Esophagus squamous epithelium (tissue), 5 donors: ENCODE measurements at places on chromosomes 5 and 9.

DNA sequence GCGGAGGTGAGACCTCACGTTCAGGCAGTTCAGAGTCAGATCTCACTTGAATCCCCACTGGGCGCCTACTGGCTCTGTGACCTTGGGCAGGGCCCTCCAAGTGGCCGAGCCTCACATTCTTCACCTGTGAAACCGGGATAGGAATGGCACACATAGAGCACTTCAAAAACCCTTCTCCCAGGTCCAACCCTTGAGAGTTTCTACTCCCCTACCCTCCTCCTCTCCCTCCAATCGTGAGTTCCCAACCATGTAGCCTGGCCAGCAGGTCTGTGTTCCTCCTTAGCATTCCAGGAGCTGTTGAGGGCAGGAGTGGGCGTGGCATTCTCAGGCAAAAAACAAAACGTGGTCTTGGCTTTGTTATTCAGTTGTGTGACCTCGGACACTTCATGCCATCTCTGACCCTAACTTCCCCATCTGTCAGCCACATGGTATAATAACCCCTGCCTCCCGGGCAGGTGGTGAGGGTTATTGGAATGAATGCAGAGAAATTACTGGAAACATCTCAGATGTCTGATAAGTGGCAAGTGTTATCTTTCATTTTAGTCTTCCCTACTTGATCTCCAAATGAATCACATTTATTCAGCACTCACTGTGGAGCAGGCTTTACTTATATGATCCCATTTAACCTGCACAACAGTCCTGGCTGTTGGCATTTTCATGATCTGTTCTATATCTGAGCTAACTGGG is 112.8 kb upstream of the BOD1 start:
- DNase-seq, result no peak

DNA sequence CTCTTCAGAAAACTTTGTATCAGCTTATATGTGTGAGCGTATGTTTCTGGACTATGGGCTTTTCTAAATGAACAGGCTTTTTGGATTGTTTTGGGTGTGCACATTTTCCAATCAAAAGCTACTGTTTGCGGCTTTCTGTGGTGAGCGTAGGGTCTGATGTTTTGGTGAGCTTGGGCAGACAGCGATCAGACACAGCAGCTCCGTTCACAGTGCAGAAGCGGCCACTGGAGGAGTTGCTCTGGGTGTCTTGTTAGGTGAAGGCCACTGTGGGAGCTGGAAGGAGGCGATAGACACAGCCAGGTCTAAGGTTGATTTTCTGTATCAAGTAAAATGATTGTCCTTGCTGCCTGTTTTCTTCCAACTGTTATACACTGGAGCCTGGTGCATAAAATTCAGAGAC is 11.1 kb downstream of the PRRC2B start:
- no peak for DNase-seq

DNA sequence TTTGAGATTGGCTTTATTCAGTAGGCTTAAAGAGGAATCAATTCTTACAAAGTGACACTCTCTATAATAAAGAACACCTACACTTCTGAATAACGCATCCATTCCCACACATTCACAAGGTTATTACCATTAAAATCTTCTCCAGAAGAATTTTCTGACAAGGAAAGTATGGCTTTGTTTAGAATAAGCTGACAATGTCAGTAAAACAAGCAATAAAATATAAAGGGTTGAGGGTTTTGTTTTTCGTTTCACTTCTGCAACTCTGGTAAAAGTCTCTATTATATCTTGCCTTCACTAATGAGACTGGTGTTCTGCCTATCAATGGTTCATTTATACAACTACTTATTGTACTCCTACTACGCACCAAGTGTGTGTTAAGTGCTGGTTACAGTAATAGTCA is 169.7 kb downstream of the NFIB start:
- no peak for DNase-seq

GRCh38 chr5:126023994-126024441 is 399.2 kb upstream of the GRAMD2B start:
- DNase-seq, result no peak

DNA sequence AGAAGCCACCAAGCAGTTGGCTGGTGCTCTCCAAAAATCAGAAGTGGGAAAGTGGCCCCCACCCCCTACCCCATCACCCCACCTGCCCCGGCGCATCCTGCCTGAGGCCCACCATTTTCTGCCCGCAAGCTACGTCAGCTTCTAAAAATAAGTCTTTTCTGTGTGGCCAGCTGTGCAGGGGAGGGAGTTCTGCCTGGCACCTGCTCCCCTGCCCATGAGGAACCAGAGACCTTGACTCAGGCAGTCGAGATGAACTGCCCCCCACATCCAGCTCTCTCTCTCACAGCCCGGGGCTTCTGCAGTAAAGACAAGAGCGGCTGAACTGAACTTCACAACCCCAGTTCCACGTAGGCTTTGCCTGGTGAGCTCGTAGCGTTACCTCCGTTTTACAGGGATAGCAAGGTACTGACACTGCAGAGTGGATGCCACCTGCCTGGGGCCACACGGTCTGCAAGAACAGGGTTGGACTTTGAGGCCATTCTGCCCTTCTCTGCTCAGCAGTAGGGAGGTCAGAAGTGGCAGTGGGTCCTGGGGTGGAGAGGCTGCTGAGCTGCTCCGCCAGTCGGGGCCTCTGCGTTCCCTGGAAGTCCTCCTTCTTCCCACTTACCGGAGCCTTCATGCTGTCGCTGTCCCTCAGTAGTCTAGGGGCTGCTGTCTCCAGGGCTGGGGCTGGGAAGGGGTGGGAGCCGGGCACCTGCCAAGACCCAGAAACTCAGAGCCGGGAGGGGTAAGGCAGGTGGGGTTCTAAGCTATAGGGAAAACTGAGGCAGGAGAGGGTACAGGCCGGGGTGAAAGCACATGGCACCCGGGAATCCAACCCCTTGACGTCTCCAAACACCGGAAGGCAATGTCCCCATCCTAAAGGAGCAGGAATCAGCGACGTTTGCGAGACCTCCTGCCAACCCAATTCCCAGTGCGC is 781 bp downstream of the ST6GALNAC4 start:
- no peak for DNase-seq

DNA sequence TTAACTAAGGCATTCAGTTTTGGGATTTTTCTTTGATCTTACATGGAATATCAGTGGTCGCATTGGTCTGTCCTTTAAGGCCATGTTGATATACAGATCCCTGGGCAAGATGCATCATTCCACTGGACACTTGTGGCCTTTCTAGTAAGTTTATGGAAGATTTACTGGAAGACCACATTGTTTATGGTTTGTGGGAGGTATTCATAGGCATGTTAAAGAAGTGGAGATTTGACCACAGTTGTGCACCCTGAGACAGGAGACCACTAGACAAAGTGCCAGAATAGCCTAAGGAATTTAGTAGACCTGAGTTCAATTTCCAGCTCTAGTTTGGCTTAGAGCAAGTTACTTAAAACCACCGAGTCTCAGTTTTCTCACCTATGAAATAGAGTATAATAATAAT is 383.1 kb upstream of the PAPPA start:
- DNase-seq, result no peak

DNA sequence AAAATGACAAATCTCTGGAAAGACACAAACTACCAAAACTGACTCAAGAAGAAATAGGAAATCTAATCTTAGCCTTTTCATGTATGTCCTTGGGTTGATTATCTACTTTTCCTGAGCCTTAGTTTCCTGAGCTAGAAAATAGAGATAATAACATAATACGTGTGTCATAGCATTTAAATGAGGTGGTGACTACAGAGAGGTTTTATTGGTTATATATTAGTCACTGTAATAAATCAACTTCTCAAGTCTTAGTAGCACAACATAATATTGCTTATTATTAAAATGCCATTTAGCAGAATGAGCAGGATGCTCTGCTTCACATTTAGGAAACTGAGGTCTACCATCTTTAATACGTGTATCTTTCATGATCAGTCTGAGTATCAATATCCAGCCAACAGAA is 7.1 kb upstream of the PJA2 start:
- no peak for DNase-seq

DNA sequence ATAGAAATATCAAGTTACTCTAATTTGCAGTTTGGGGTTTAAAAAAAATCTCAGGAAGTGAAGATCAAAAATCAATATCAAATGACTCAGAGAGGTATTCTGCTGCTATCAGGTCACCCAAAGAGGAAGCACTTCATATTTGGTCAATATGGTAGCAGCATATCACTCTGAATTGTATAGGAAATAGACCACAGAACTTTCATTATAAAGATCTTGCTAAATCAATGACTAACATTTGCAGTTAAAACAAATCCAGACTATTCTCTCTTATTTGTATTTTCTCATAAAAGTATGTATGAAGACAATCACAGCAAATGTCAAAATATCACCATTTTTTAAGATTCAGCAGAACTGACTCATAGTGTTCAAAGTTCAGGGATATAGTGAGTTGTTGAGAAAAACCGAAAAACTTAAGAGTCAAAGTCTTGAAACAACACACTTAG is 105.8 kb upstream of the PCSK1 start:
- DNase-seq, result no peak

- DNase-seq, result no peak
Measured at GRCh38 chr5:15013654-15014463, 142.3 kb upstream of the ANKH start.

- no peak for DNase-seq
Measured at GRCh38 chr9:110952540-110952859, 85.8 kb downstream of the LPAR1 start.

DNA sequence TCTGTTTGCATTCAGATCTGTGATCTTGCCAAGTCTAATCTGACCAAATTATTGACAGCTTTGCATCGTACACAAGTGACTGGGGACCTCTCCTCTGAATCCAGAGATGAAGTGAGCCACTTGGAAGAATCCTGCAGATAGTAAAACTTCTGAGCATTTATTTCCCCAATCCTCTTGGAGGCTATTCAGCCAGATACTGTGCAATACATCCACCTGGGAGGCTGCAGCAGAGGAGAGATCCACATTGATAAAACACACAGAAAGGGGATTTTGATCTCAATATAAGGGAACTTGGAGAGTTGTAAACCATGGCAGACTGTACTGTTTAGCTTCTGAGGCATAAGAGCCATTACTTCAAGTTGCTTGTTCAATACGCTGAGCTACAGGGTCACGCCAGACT is 654.6 kb downstream of the MTRR start:
- DNase-seq, result no peak

GRCh38 chr5:171796436-171796835 is 10.8 kb downstream of the SMIM23 start:
- DNase-seq, result no peak

DNA sequence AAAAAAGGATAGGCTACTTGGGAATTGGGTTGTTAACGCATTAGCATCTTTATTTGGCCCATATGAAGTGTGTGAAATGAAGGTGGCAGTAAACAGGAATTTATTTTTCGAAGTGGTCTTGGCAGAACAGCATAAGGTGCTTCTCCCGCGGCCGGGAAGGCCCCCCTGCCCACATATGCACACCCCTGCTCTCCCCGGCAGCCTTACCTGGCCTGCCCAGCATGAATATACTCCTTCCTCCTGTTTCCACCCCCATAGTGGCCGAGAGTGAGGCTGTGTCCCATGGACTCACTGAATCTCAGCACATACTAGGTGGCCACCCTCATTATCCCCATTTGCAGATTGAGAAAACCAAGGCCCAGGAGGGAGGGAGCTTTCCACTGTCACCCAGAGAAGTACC is 54.0 kb upstream of the OLFM1 start:
- no peak for DNase-seq

DNA sequence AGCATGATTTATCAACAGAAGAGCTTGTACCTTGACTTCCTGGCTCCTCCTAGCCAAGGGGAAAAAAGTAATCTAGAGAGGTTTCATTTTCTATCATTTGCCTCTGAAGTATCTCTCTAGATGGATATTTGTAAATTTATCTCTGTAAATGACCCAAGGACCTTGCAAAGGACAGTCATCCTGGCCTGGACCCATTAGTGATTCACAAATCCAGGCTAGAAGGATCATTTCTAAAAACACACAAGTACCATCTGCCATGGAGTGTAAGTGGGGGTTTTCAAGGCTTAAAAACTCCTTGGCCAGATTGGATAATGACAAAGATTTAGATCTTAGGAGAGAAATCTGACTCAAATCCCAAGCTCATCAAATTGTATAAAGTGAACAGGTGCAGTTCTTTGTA is 8.1 kb downstream of the TTC23L start:
- DNase-seq, result no peak

GRCh38 chr9:133368249-133368881 is 7.5 kb downstream of the SURF4 start:
- no peak for DNase-seq

- no peak for DNase-seq
Measured at GRCh38 chr5:1893754-1894153, 11.0 kb upstream of the IRX4 start.

GRCh38 chr5:36787365-36788093 is 89.0 kb upstream of the NIPBL start:
- no peak for DNase-seq

GRCh38 chr5:133140311-133140710 is 88.5 kb downstream of the HSPA4 start:
- DNase-seq, result no peak

DNA sequence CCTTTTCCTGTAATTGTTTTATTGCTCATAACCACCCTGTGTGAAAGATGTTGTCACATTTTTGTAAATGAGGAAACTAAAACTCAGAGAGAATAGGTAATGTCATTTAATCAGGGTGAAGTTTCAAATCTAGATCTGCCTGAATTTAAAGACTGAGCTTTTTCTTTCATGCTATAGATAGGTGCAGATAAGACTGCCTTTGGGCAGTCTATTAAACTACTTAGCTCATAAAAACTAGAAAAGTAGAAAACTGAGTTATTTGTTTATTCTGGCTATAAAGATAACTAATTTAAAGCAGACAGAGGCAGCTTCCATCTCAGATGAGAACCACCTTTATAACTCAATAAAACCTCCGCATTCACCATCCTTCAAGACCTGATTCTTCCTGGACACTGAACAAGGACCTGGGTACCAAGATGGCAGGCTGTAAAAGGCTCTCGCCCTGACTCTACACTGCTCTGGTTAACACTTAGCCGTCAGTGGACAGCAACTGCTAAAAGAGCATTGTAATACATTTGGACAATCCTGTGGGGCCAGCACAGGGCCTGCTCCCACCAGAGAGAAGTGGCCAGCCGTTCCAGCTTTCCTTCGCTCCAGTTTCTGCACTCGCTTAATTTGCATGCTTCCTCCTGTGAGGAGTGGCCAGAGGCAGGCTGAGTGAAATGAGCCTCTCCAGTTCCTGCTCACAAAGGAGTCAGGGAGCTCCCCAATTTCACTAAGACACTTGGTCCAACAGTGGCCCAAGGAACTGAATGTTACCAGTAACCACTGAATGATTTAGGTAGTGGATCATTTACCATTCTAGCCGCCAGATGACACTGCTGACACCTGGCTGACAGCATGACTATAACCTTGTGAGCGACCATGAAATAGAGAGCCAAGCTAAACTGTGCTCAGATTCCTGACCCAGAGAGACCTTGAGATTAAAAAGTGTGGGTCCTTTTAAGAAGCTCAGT is 566.4 kb downstream of the EFNA5 start:
- DNase-seq, result no peak

DNA sequence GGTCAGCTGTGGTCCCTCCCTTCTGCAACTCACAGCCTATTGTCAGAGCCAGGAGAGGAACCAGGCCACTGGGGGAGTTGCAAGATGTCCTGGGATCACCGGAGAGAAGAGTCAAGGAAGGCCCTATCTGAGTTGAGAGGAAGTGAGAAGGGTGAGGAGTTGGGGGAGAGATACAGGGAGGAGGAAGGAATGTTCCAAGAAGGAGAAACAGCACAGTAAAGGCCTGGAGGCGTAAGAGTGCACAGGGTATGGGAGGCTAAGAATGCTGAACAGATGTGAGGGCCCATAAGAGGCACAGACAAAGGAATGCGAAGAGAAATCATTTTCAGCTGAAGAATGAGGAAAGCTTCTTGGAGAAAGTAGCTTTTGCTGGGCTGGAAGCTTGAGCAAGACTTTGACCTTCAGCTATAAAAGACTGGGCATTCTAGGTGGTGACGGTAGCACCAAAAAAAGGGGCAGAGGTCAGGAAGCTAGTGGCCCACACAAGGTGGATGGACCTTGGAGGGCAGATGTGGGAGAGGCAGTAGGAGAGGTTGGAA is 21.6 kb upstream of the CSF1R start:
- no peak for DNase-seq
